ENCODE measurements at places on chromosomes 6 and 20.

DNA sequence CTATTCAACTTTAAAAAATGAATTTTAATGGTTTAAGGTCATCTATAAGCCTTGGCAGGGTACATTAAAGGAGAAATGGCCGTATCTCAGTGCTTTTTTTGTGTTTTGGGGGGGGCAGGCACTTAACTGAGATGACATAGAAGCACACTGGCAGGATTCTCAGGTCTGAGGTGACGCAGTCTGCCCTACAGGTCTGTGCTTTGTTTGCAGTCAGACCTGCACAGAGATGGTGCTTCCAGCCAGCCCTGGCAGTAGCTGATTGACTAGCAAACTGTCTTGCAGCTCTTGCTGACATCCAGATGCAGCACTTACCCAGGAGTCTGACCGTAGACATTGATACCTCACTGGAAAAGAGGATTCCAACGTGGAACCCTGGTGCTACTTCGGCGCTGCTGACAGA lies 249.1 kb downstream of the FOXC1 start:
- DNase-seq, result no peak

GRCh38 chr6:126753606-126754005 lies 364.9 kb upstream of the RSPO3 start:
- no peak for DNase-seq

- peak; percentile 37 for DNase-seq
These were observed at the start of gene TCF15 for GRCh38 chr20:610130-611046. TSS of gene TCF15 (minus strand) at chr20:610309. CDS start at chr20:610237, 72 bp downstream.

GRCh38 chr6:76681781-76682180 lies 609.3 kb upstream of the IMPG1 start:
- peak; percentile 28 for DNase-seq

DNA sequence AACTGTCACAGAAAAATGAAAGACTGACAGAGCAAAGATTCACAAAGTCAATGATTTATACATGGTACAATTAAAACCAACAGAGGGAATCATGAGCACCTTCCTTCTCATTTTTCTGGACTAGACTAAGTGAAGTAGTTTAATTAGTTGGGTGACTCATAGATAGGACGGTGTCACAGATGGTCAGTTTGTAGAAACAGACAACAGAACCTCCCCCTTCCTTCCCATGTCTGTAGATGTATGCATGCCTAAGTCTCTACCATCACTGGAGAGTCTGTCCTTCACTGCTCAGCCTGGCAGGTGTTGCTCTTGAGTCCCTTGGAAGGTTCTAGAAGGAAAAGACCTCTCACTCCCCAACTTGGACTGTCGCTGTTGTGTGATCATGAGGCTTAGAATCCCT lies 75.4 kb upstream of the EEF1E1 start:
- DNase-seq, result no peak

DNA sequence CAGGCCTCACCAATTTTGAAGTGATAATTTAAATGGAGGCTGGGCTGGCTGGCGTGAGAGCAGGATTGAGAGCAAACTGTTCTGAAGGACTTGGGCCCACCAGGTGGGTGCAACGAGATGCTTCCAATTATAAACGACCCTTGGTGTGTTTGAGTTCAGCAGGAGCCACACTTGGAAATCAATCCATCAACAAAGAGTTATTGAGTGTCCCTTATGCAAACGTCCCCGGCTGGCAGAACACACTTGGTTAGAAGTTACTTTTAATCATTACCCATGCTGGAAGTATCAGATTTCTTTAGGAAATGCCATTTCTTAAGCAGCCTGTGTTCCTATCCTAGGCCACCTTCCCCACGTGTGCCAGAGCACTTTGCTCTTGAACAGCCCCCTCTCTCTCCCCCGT lies 37.8 kb upstream of the ZNF831 start:
- no peak for DNase-seq

- no peak for DNase-seq
These were observed 95.5 kb upstream of the NHSL1 start for GRCh38 chr6:138594758-138595140.

GRCh38 chr6:132530293-132530974 lies 7.6 kb upstream of the TAAR9 start:
- DNase-seq, result peak; percentile 55

GRCh38 chr20:20491110-20491783 lies 123.3 kb downstream of the INSM1 start:
- DNase-seq, result no peak

- DNase-seq, result no peak
These were observed 159.6 kb downstream of the TRIM27 start for GRCh38 chr6:28764014-28764723.

GRCh38 chr20:5267092-5267491 lies 49.7 kb downstream of the PROKR2 start:
- DNase-seq, result no peak

DNA sequence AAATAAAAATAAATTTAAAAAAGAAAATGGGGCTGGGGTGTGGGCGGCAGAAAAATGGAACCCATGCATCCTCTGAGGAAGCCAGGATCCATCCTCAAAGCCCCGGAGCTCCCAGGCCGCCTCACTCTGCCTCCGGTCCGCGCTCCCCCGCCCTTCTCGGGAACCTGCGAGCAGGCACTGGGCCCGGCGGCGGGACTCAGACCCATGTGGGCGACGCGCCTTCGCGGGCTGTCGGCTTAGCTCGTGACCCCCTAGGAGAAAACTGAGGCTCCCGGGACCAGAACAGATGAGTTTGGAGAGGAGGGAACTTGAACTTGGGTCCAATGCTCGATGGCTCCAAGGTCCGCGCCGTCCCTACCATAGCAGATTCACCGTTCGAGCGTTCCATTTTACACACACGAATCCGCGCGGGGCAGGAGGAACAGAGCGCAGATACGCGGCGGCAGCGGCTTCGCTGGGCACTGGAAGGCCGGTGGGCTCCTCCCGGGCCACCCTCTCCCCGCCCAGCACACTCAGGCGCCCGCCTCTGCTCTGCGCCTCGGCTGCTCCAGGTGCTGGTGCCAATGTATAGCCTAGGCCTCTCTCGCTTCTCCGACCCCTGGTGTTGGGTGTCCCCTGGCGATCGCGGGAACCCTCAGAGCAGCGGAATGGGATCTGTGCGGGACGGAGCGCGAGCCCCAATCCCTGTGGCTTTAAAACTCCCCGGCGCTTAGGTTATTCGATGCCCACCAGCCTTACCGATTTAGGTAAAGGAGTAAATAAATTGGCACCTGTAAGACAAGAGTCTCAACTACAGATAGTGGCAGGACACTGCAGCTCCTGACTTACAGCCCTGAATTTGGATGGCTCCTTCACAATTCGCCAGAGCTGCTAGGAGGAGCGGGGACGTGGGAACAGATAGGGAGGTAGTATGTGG lies 39.2 kb downstream of the DPPA5 start:
- no peak for DNase-seq

DNA sequence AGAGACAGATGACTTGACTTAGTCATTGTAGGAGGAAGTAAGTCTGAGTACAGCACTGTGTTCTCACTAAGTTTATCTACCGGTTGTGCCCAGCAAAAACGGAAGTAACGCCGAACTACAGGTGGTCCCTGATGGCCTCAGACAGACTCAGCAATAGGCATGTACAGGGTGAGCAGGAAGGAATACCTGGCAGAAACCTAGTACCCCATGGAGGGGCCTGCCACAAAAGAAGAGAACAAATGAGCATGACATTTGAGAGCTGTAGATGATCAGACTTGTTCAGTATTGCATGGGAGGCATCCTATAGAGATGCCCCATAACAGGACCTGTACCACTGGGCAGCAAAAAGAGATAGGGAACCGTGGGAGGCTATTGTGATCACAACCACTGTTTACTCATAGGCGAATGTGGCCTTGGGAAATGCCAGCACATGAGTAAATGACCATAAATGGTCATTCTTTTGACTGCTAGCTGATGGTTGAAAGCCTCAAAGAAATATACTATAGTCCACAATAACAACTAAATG lies 106.4 kb upstream of the TAB2 start:
- DNase-seq, result no peak

GRCh38 chr6:71103130-71103529 lies 146.3 kb upstream of the B3GAT2 start:
- peak; percentile 11 for DNase-seq

- peak; percentile 94 for DNase-seq
These were observed 68.5 kb downstream of the MRPL14 start for GRCh38 chr6:44058617-44059358.

DNA sequence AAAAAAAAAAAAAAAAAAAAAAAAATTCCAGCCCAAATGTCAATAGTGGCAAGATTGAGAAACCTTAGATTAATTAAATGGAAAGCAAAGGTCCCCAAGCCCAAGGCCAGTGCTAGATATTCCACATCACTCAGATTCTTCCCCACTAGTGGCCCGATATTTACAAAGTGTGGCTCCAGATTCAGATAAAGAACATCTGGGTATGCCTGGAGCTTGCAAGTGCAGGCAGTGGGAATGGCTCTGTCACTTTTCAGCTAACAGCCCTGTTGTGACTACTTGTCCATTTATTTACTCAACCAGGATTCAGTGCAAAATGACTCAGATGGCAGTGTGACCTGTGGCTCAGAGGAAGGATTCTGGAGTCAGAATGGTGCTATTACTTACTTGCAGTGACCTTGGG lies 8.2 kb upstream of the KCNB1 start:
- DNase-seq, result no peak

GRCh38 chr6:142823256-142823902 lies 121.6 kb downstream of the HIVEP2 start:
- no peak for DNase-seq

DNA sequence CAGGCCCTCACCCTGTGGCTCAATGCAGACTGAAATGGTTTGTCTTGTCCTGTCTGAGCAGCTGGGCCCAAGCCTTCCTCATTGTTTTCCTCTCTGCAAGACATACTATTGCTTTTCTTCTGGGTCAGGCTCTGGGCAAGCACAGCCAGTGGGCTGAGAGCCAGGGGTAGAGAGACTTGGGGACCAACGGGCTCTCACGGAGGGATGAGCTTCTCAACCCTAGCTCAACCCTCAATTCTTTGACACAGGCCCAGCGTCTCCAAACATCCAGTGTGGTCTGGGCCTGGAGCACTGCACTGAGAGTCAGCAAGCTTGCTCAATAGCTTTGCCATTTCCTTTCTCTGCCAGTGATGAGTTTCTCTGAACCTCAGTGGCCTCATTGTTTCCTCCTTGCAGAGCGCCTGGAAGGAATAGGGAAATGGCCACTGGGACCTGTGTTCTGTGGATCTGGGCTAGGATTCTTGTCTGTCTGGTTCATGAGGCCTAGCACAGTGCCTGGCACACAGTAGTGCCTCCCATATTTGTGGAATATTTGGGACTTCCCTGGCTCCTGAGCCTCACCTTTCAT lies 9.3 kb downstream of the ANGPT4 start:
- no peak for DNase-seq

DNA sequence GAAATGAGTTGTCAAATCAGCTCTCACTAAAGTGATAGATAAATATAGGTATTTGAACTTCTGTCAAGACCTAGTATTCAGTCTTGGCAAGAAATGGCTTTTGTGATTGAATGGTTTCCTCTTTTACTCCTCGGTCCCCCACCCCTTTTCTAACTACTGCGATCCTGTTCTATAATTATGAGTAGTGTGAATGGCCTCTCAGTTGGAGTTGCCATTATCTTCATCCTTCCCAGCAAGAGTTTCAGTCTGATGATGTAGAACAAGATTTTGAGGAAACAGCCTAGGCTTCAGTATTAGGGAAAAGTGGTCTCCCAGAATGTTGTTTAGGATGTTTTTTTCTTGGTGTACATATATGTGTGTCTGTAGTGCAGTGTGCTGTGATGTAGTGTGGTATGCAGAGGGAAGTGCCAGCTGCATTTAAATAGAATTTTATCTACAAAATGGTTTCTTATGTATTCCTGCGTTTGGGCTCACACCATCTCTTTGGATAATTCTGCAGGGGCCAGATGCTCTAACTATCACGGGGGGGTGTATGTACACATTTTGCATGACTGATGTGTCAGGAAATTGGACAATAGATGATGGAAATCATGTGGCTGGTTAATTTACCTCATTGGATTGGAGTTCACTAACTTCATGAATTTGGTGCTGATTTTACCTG lies 180.1 kb upstream of the MMS22L start:
- DNase-seq, result no peak

DNA sequence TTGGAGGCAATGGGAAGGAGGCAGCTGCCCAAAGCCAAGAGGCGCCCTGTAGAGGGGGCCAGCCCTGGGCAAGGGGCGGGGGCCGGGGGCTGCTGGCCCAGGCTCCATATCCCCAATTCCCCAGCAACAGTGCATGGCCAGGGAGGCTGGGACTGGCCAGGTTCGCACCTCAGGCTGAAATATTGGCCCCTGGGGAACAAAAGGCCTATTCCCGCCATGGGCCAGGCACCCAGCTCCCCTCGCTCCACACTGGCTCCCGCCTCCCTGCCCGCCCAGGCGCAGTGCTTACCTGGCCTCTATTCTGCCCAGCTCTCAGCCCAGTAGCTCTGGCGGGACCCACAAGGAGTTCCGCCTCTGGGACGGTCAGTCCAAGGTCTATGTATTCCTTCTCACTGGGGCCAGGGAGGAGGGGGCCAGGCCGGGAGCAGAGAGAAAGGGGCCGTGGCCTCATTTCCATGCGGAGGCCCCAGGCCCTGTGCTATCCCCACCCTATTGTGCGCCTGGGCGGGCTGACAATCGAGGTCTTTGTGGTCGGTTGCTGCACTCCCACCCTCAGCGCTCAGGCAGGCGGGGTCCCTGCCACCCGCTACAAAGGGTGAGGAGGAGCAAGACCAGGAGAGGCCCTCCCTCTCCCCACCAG lies 42.3 kb downstream of the YTHDF1 start:
- DNase-seq, result no peak

GRCh38 chr6:41692730-41693129 lies 42.7 kb downstream of the TFEB start:
- no peak for DNase-seq

GRCh38 chr6:108661982-108662381 lies 101.3 kb downstream of the FOXO3 start:
- no peak for DNase-seq

GRCh38 chr6:126947070-126947469 lies 171.4 kb upstream of the RSPO3 start:
- DNase-seq, result no peak
